ENCODE measurements at places on chromosomes 11 and 22. TPM values are rescaled to one million over a fixed set of nuclear protein-coding genes. Genes with fewer than 3 reads are reported as not detected.

Gene GRIK4
- 0.19 TPM for total RNA-seq

Gene DEPDC7
- total RNA-seq: 1.4 TPM

Gene STK33
- 6.1 TPM for total RNA-seq

Gene CSRP3
- total RNA-seq: not detected

Gene MRGPRF
- 138 TPM for total RNA-seq

Gene TMEM45B
- total RNA-seq: not detected

Gene NLRP10
- total RNA-seq: not detected

Gene SPDYC
- total RNA-seq: not detected

Gene DUSP8
- total RNA-seq: 19.4 TPM

Gene CCDC179
- not detected for total RNA-seq

Gene TTC28
- 51.2 TPM for total RNA-seq

Gene DLG2
- total RNA-seq: 17.2 TPM

Gene C22orf31
- not detected for total RNA-seq

Gene SAAL1
- total RNA-seq: 10.2 TPM

Gene CARD18
- total RNA-seq: not detected

Gene CXCR5
- 0.10 TPM for total RNA-seq

Gene PRAME
- not detected for total RNA-seq

Gene SERHL2
- total RNA-seq: 1.3 TPM

Gene CADM1
- total RNA-seq: 5.5 TPM

Gene FDX1
- 12.4 TPM for total RNA-seq

Gene OR10D3
- not detected for total RNA-seq

Gene RFPL3
- not detected for total RNA-seq

Gene GRM5
- total RNA-seq: 0.81 TPM

Gene CYB5R2
- 6.0 TPM for total RNA-seq

Gene E2F8
- not detected for total RNA-seq

Gene PRDM11
- total RNA-seq: 21.1 TPM

Gene MED19
- 9.8 TPM for total RNA-seq

Gene PDGFD
- 62.0 TPM for total RNA-seq

Gene MRGPRE
- not detected for total RNA-seq

Gene PAMR1
- 13.0 TPM for total RNA-seq

Gene WT1
- 3.4 TPM for total RNA-seq

Gene PRR5L
- 6.4 TPM for total RNA-seq

Gene ALG9
- total RNA-seq: 21.8 TPM

Gene CD3D
- total RNA-seq: 1.2 TPM

Gene CD248
- 248 TPM for total RNA-seq
